ENCODE measurements at places on chromosomes 5 and 9.
A peak's percentile ranks its signal among the peaks of the same experiment; 100 is the strongest.

DNA sequence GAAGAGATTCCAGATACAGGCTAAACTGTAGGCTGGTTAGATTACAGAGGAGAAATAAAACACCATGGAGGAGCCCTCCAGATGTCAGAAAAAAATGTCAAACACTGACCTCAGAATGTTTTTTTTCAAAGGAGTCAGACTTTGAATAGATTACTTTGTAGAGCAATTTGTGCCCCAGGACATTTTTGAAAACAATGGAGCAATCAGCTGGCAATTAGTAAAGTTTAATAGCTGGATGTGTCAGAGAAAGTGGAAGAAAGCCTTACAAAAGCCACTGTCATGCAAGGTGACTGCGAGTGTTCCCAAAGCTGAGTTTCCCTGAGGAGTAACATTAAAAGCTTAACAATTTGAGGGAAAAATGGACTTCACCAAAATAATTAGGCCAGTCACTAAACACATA lies 417.8 kb upstream of the CTNND2 start:
- no peak for DNase-seq

GRCh38 chr9:75087824-75088645 lies at the start of the genes NMRK1 and OSTF1:
NMRK1 (minus strand) TSS chr9:75088155; CDS start chr9:75083115, 5,040 bp downstream.
OSTF1 (plus strand) TSS chr9:75088514; CDS start chr9:75088693, 179 bp downstream.
- peak; percentile 91 for DNase-seq

- DNase-seq: no peak
Measured at GRCh38 chr5:179235416-179236400, 109.6 kb downstream of the ADAMTS2 start.

DNA sequence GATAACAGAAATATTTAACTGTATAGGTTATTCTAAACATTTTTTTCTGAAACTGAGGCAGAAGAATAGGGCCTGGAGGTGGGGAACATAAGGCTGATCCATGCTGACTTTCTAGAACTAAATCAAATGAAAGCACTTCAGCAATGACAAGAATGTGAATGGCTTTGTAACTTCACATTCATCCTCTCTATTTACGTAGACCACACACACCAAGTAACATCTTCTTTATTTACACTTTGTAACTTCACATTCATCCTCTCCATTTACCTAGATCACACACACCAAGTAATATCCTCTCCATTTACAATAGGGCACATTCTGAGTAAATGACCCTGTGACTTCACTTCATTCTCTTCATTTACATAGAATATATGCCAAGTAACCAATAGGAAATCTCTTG lies 251.8 kb upstream of the CDH9 start:
- DNase-seq: no peak

DNA sequence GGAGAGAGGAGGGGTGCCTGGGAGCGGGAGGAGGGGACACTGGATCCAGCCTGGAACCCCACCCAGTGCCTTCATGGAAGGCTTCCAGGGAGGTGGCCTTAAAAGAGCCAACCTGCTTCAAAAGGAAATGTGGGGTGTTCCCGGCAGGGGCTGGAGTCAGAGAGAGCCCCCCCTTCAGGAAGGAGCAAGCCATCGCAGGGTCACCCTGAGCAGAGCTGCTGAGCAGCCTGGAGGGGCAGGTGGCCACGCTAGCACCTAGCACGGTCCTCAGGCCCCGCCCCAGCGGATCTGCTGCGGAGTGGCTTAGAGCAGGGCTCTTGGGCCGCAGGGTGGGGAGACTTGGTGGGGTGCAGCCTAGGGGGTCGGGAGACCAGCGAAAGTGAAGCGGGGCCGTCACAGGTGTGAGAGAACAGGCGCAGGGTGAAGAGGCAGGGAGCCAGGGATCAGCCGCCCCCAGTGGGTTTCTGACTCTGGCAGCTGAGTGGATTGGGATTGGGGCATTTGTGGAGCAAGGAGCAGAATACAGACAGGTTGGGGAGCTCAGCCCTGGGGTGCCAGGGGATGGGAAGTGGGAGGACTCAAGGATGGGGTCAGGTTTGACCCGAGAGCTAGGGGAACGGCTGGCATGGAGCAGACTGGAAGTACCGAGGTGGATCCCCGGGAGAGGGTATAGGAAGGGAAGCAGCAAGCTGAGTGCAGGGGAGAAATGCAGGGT lies 1.5 kb downstream of the LCN2 start:
- no peak for DNase-seq

DNA sequence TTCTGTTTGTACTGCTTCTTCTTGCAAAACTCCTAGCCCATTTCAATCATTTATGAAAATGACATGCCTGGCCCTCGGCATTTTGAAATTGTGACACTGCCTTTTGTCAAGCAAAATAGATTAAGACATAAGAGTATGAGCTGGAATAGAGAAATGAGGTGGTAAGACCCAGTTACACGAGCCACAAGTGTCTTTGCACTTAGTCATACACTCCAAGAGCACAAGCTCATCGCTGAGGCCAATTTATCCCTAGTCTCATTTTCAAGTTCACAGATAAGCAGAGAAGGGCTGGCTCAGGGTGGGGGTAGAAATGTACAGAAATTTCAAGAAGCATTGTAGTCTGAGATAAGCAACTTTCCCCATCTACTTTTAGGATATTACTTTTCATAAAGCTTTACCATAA lies 40.6 kb upstream of the MAP1B start:
- peak; percentile 80 for DNase-seq

- DNase-seq: no peak
Measured at GRCh38 chr5:39437467-39437866, 12.7 kb upstream of the DAB2 start.

GRCh38 chr9:27460226-27461023 lies 63.7 kb upstream of the IFNK start:
- DNase-seq: peak; percentile 84

DNA sequence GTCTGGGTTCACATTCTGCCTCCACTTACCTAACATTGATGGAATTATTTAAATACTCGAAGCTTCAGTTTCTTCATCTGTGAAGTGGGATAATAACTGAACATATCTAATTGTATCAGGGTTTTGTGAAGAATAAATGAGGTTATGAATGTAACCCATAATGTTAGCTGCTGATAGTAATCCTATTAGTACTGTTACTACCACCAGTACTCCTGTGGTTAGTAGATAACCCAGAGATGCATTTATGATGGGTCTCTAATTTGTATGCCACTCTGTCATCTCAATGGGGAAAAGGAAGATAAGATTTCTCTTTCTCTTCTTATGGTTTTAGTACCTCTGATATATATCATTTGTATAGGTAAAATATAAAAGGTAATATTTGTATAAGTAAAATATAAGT lies 16.0 kb downstream of the CPEB4 start:
- DNase-seq: no peak

DNA sequence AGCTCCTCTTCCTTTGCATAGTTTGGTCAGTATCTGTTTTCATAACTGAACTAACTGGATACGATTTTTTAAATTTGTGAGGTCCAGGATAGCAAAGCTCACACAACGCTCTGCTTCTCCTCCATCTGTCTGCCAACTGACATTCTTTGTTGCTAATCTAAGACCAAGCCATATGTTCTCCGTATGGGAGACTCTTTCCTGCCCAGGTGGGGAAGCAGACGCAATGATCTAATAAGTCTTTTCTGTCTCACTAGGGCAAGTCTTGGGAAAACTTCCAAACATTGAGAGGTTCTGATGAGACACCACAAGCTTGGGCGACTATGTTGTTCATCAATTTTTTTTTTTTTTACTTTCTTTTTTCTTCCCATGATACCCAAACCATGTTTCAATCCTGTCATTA lies 558.5 kb downstream of the EFNA5 start:
- no peak for DNase-seq

GRCh38 chr5:137234973-137235943 lies 263.9 kb downstream of the SPOCK1 start:
- DNase-seq: peak; percentile 85

- DNase-seq: no peak
Measured at GRCh38 chr9:92820964-92821363, 56.3 kb upstream of the BICD2 start.

GRCh38 chr9:83434254-83434653 lies 103.9 kb downstream of the FRMD3 start:
- no peak for DNase-seq

DNA sequence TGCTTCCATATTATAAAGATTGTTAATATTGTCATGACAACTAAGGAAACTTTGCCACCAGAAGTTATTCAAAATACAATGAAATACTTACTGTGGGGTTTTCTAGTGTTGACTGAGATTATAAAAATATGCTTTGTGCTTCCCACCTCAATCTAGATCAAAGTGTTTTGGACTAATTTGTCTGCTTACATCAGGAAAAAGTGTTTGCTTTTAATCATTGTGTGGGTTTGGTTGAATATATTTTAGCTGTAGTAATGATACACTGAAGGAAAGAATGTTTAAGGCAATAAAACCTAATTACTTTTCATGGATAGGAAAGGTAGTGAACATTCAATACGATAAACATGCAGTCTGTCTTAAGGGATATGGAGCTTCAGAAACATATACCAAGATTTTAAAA lies 29.8 kb upstream of the MAN2A1 start:
- DNase-seq: no peak

DNA sequence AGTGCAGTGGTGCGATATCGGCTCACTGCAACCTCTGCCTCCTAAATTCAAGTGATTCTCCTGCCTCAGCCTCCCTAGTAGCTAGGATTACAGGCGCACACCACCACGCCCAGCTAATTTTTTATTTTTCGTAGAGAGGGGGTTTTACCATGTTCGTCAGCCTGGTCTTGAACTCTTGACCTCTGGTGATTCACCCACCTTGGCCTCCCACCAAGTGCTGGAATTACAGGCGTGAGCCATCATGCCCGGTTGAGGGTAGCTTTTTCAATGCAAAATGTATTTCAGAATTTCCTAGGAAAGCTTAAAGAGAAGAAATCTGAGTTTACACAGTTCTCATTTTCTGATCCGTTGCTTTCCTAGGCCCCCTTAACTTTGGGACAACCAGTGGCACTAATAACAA lies 15.7 kb downstream of the BDP1 start:
- peak; percentile 33 for DNase-seq

- DNase-seq: no peak
Measured at GRCh38 chr9:38227656-38228055, 158.6 kb upstream of the SHB start.

DNA sequence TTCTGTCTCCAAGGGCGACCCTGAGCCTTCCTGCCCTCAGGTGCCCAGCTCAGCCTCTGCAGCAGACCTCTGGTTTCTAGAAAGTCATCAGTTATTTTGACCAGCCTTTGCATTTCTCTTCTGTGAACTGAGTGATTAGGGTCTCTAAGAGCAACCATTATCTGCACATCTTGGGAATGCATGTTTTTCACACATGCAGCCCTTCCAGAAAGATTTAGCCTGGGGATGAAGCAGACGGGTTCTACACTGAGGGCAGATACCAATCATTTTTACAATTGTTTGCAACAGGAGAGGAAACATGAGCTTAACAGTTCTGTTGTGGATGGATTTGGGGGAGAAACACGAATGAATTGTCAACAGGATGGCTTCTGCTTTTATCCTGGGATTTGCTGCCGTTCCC lies 90.1 kb upstream of the PITX1 start:
- DNase-seq: no peak

DNA sequence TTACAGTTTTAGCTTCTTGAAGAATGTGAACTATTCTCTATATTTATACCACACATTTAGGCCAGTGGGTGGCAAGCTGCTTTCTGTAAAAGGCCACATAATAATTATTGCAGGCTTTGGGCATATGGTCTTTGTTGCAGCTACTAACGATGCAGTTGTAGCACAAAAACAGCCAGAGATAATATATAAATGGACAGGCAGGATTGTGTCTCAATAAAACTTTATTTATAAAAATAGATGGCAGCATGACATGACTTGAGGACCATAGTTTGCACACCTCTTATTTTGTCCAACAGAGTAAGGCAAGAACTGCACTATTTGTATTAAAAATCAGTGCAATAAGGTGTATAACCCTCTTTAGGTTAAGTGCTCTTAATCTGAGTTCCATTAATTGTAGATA lies 415.0 kb downstream of the ANXA1 start:
- no peak for DNase-seq

DNA sequence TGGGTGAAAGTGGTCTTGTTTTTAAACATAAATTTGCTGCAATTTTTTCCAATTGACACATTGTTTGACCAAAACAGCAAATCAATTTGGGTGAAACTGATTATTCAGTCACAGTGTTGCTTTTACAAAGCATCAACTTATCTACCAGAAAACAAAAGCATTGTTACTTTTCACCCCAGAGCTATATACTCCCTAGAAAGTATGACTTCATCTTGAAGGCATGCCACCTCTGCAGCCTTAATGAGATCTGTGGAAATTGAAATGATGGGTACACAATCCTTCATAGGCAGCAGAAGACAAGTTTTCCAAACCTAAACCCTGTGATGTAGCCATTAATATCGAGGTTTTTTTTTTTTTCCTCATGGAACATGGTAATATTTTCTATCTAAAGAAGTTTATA lies 615.9 kb downstream of the CHSY3 start:
- DNase-seq: peak; percentile 83

DNA sequence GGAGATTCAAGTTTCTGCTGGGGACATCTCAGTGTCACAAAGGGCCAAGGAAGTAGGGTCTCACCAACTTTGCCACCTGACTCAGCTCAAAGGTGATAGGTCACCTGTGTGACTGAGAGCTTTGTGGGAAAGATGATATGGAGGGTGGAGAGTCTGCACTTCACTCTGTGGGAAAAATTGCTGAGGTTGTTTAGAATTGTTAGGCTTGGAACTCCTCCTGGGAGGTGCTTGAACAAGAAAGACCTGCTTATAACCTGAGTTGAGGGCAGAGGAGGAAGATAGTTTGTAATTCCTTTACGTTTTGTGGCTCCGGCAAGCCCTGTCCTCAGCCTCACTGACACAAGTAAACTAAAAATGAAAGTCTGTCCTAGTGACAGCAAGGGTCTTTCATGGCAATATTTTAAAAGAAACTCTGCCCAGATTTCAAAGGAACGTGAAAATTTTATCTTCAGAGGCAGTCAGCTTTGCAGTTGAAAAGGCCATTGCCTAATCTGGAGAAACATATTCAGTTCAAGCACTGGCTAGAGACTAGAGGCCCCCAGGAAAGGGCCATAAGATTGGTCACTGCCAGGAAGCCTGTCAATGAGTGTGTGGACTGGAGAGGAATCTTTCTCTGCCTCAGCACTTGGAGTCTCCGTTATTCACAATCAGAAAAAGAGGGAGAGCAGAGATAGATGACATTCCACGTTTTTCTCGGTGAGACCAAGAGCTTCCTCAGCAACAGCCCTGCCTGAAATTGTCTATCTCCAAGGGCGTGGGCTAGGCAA lies 23.2 kb downstream of the PCDHAC2 start:
- no peak for DNase-seq

GRCh38 chr5:56985936-56986625 lies 34.2 kb upstream of the MIER3 start:
- no peak for DNase-seq
